NCI-H510A treated with DMSO at 0.1 percent for 48 hours (cell line): ENCODE measurements at places on chromosomes 4 and X.

DNA sequence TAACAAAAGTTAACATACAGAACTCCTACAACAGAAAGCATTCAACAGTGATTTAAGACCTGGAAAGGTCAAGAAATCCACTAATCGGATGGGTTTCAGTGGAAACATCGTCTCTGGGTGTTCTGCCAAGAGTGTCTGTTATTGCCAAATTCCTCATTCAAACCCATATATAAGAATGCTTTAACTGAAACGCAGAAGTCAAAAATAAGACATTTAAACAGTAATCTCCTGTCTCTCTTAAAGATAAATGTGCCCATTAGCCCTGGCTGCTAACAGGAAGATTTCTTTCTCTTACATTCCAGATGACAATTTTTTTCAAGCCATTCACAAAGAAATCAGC, 31.5 kb downstream of the DCTD start:
- DNase-seq = no peak

DNA sequence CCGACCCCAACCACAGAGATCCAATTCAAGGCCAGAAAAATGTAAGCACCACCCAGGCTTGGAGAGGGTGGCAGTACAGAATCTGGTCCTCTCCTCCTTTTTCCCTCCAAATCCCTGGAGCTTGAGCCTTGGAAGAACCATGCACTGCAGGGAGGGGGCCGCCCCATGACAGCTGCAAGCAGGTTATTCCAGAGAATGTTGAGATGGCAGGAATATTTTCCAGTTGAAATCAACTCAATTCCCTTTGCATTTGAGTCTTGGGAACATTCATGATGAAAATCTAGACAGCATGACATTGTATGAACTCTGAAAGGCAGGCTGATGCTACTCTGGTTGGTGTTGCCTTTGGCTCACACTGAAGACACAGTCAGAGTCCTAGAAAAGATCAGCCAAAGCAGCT, 386.6 kb upstream of the FGF16 start:
- DNase-seq = no peak

GRCh38 chr4:22473268-22473667, 42.6 kb downstream of the ADGRA3 start:
- no peak for DNase-seq

- no peak for DNase-seq
Observed at GRCh38 chr4:39687014-39687413, 10.9 kb upstream of the UBE2K start.

DNA sequence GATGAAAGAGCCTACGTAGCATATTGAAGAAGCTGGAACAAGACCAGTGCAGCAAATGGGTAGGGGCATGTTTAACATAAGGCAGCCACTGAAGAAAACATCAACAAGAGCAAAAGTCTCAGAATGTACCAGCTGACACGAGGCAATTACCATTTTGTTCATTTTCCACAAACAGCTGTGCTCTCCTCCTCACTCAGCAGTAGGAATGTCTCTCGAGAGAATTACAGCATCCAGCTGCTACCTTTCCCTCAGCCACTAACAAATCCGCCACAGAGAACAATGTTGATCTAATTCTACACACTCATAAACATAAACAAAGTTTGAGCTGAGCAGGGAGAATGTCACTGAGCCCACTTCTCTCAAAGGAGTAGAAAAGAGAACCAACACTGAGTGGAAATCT, 68.0 kb downstream of the OPHN1 start:
- DNase-seq = no peak

- DNase-seq = no peak
Observed at GRCh38 chr4:83392562-83392961, 57.9 kb upstream of the HPSE start.

- DNase-seq = no peak
Observed at GRCh38 chr4:78286281-78286680, 229.2 kb downstream of the FRAS1 start.

DNA sequence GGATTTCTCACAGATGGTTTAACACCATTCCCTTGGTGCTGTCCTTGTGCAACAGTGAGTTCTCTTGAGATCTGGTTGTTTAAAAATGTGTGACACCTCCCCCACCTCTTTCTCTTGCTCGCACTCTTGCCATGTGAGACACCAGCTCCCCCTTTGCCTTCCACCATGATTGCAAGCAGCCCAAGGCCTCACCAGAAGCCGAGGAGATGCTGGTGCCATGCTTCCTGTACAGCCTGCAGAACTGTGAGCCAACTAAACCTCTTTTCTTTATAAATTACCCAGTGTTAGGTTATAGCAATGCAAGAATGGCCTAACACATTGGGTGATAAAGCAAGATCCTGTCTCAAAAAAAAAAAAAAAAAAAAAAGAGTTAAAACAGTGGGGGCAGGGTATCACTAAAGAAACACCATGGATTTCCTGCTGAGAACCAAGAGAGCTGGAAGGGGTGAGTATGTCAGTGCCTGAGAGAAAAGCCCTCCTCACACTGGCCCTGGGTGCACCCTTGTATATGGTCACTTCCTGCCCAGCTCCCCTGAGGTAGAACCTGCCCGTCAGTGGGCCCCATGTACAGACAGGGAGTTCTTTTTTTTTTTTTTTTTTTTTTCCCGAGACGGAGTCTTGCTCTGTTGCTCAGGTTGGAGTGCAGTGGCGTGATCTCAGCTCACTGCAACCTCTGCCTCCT, 46.4 kb downstream of the APOO start:
- DNase-seq = no peak

GRCh38 chr4:143389579-143390195, 53.0 kb downstream of the GAB1 start:
- DNase-seq = peak; percentile 48

DNA sequence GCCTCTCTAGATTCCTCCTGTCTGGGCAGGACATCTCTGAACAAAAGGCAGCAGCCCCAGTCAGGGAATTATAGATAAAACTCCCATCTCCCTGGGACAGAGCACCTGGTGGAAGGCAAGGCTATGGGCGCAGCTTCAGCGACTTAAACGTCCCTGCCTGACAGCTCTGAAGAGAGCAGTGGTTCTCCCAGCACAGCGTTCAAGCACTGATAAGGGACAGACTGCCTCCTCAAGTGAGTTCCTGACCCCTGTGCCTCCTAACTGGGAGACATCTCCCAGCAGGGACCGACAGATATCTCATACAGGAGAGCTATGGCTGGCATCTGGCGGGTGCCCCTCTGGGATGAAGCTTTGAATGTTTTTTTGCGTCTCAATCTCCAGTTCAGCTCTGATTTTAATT, 262.2 kb downstream of the PARM1 start:
- DNase-seq = no peak

- DNase-seq = no peak
Observed at GRCh38 chr4:71188951-71189350, 149.9 kb upstream of the SLC4A4 start.

DNA sequence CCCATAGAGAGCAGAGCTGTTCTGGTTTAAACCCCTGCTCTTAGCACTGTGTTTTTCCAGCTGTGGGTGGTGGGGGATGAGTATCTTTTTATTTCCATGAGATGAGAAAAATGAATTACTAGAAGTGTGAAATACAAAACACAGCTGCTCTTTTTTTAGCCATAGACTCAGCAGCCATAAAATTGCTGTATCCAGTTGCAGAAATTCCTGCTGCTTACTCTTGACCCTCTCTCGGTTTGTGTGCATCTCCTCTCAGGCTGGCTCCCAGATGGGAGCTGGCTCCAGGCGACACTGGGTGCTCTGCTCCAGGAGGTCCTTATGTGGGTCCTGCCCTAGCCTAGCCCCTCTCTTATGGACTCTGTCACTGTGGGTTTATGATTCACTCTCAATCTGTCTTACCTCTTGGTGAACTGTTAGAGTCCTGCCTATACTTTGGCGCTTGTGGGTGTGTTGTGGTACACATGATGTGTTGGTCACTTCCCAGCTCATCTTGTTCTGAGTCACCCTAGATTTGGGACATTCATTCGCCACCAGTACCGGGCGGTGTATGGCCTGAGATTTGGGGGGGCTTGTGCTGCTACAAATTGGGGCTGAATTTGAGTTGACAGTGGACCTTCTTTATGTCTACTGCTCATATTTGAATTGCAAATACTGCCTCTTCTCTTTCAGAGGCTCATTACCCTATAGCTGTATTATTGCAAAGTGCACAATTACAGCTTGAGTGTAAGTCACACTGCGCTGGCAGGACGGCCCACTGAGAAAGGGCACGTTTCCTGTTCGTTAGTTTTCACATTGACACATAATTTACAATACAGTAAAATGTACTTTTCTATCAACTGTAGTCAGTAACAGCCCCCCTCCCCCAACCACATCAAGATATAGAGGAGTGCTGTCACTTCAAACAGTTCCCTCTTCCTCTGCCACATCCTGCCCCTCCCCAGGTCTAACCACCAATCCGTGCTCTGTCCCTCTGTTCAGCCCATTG, 46.9 kb upstream of the MSANTD1 start:
- no peak for DNase-seq

- peak; percentile 76 for DNase-seq
Observed at GRCh38 chr4:70583952-70584834, 7.9 kb upstream of the AMBN start.

GRCh38 chr4:139887376-139887802, 221.8 kb downstream of the MGST2 start:
- DNase-seq = no peak

- DNase-seq = no peak
Observed at GRCh38 chr4:122764821-122765215, 32.3 kb downstream of the BBS12 start.

DNA sequence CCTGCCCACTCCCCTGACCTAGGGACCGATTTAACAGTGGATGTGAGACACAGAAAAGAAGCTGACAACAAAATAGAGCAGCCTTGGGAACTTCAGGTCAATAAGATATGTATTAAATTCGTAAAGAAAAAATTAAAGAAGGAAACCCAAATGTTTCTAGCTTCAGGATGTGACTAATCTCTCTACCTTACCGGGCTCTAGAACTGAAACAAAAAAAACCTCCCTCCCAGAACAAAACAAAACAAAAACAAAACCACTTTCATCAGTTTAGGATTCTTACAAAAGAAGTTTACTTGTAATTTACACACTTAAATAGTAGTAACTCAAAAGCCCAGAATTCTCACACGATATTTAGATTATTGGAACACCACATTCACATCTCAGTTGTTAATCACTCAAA, 185.8 kb upstream of the RPS6KA3 start:
- no peak for DNase-seq

- DNase-seq = no peak
Observed at GRCh38 chr4:42404001-42404400, 6.7 kb downstream of the SHISA3 start.

- no peak for DNase-seq
Observed at GRCh38 chrX:14529290-14529989, at the start of gene GLRA2. TSS of gene GLRA2 (plus strand) at chrX:14529536. CDS start at chrX:14530058, 522 bp downstream.
